Fibroblast of skin of scalp (primary cell): ENCODE measurements at places on chromosomes 5 and 9.

- no peak for DNase-seq
These were observed 333.2 kb downstream of the NDUFS4 start for GRCh38 chr5:53893626-53894025.

- DNase-seq = no peak
These were observed 25.9 kb downstream of the CCT5 start for GRCh38 chr5:10275991-10276390.

DNA sequence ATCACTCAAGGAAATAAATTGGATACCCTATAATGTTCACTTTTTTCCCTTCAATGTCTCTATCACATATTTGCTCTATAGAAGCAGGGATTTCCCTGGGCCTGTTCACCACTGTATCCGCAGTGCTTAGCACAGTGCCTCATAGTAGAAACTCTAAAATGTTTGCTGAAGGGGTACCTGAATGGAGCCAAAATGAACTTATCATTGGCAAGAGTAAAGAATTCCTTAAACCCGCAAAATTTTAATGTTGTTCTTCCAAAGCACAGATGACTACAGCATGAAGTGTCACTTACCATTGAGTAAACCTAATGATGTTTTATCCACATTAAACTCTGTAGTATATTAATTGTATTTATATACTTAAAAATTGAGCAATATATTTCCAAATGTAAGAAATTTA is 96.1 kb downstream of the JAKMIP2 start:
- DNase-seq = no peak

DNA sequence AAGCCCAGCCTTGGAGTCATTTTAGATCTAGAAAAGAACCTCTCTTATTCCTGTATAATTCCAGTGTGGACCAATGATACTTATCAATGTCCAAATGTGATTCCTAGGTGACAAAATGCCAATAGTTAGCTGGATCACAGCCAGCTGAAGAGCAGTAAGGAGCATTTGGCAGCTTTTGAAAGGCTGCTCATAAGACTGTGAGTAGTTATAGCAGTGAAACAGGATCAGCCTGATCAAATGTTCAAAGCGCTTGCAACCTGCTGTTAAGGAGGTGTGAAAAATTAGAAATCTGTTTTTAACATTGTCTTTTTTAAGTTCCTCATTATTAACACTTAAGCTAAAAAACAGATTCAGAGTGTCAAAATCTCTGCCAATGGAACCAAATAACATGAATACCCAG is 85.1 kb downstream of the SSBP2 start:
- no peak for DNase-seq

DNA sequence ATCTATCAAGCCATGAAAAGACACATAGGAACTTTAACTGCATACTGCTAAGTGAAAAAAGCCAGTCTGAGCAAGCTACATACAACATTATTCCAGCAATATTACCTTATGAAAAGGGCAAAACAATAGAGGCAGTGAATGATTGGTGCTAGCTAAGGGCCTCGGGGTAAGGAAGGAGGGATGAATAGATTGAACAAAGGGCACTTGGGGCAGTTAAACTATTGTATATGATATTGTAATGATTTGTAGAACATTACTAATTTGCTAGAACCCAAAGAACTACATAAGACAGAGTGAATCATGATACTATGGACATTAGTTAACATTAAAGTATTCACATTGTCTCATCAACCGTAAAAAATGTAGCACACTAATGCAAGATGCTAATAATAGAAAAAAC is 218.3 kb downstream of the FBXO4 start:
- DNase-seq = no peak

- no peak for DNase-seq
These were observed 122.1 kb upstream of the FBXL17 start for GRCh38 chr5:108503986-108504385.

GRCh38 chr9:3735251-3735650 is 209.4 kb upstream of the RFX3 start:
- DNase-seq = no peak

- DNase-seq = peak; percentile 84
These were observed at the start of gene SPIN1 for GRCh38 chr9:88388203-88388885. TSS of gene SPIN1 (plus strand) at chr9:88388444. CDS start at chr9:88426540, 38,096 bp downstream.

- DNase-seq = peak; percentile 12
These were observed 31.8 kb upstream of the RXRA start for GRCh38 chr9:134294153-134295071.

DNA sequence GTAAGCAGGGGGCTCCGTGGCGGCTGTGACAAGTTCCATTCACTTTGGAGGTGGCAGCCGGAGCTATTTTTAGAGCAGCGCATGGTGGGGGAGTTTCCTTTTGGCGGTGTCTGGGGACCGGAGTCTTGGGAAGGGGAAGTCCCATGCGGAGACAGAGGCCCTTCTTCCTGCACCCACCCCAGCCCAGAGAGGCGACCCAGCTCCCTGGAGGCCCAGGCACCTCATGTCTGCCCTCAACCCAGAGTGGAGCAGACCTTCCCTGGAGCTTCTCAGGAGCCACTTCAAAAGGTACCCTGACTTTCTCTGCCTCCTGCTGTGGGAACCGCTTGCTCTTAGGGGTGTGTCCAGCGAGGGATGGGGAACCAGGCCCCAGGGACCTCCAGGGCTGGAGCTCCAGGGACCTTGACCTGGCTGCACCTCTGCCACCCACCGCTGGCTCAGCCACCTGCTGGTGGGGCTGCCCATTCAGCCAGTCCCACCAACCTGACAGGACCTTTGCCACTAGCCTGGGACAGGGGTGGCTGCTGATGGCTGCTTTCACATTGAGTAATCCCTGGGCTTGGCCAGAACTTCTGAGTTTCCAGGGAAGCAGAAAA is 34.1 kb downstream of the NEK6 start:
- peak; percentile 34 for DNase-seq

- no peak for DNase-seq
These were observed 202.9 kb upstream of the WWC1 start for GRCh38 chr5:168088410-168089173.

DNA sequence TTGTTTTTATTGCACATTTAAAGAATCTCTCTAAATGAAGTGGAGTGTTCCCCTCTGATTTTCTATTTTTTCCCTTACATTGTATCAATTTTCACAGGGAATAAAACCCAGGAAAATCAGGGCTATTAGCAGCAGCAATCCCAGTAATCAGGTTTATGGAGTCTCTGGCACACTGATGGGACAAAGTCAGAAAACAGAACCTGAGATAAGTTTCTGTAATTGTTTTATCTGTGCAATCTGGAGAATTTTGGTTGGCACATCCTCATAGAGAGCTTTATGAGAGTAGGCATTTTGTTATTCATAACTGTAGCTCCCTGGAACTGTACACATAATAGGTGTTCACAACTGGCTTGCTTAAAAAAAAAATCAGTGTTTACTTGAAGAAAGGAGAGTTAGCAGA is 96.9 kb upstream of the IL6ST start:
- DNase-seq = no peak

DNA sequence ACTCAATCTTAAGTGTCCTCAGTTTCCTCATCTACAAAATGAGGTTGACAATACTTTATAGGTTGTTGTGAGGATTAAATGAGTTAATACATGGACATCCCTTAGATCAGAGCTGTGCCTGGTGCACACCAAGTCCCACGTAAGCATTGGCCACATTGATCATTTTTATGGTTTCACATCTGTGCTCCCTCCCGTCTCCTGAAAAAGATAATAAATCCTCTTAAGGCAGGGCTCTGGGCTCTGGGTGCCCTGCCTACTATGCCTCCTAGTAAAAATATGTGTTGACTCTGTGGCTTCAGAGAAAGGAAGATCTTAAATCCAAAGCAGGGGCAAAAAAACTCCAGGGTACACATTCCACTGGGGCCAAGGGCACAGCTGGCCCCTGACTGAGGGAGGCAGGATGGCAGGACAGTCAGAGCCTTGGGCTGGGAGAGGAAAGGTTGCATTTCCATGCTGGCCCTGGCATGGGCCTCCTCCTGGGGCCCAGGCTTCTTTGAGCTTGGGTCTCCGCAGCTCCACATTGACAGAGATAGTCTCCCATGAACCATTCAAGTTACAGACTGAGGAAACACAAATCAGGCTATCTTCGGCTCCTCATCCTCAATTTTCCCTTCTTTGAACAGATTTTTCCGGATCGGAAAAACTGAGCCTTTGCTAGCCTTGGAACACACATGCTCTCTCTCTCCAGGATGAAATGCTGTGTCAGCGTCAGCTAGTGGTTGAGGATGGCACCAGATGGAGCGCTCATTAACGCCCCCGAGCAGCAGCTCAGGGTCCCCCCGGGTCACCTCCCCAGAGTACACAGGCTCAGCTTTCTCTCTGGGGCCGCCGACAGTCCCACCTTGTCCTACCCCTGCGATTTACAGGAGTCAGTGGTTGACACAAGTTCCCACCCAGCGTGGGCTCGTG is 22.4 kb upstream of the KIF12 start:
- DNase-seq = no peak

DNA sequence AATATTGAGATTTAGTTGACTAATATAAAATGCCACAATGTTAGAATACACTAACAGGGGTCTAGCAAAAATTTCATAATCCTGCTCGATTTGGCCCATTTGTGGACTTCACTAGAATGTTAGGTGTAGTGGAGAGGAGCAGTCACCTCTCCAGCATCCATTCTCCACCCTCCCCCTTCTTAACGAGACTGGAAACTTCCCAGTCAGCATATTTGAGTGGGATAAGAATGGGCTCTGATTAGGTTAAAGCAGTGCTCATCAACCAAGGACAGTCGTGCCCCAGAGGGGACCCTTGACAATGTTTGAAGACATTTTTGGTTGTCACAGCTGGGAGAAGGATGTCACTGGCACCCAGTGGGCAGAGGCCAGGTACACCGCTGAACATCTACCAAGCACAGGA is 46.7 kb downstream of the FANCC start:
- no peak for DNase-seq

- no peak for DNase-seq
These were observed 141.3 kb downstream of the YTHDC2 start for GRCh38 chr5:113654828-113655227.

DNA sequence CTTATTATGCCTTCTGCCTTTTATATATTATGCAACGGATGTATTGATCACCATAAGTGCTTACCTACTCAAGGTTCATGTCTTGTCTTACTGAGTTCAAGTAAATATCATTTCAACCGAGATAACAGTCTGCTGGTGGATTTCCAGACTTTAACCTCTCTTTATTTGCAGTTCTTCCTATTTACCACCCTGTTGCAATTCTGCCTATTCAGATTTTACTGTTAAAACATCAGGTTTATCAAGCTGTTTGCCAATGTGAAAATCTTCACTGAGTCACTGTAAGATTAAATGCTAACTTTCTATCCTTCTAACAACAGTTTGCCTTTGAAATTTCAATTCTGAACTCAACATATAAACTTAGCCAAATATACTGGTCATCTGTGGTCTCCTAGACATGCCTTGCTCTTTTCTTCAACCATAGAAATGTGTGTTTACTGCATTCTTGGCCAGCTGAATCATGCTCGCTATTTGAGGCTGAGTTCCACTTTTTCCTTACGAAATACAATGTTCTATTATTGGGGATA is 471.7 kb upstream of the RORB start:
- no peak for DNase-seq

- no peak for DNase-seq
These were observed 78.5 kb downstream of the ERCC6L2 start for GRCh38 chr9:95953986-95954385.

DNA sequence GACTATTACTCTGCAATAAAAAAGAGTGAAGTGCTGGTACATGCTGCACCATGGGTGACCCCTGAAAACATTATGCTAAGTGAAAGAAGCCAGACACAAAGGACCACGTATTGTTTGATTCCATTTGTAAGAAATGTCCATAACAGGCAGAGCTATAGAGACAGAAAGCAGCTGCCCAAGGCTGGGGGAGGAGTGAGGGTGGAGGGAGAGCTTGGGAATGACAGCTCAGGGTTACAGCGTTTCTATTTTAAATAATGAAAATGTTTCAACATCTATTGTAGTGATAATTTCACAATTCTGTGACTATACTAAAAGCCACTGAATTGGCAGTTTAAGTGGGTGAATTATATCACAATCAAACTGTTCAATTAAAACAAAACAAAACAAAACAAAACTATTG is 81.7 kb downstream of the MYO10 start:
- no peak for DNase-seq

- no peak for DNase-seq
These were observed 417.1 kb downstream of the HCN1 start for GRCh38 chr5:45279109-45279508.

DNA sequence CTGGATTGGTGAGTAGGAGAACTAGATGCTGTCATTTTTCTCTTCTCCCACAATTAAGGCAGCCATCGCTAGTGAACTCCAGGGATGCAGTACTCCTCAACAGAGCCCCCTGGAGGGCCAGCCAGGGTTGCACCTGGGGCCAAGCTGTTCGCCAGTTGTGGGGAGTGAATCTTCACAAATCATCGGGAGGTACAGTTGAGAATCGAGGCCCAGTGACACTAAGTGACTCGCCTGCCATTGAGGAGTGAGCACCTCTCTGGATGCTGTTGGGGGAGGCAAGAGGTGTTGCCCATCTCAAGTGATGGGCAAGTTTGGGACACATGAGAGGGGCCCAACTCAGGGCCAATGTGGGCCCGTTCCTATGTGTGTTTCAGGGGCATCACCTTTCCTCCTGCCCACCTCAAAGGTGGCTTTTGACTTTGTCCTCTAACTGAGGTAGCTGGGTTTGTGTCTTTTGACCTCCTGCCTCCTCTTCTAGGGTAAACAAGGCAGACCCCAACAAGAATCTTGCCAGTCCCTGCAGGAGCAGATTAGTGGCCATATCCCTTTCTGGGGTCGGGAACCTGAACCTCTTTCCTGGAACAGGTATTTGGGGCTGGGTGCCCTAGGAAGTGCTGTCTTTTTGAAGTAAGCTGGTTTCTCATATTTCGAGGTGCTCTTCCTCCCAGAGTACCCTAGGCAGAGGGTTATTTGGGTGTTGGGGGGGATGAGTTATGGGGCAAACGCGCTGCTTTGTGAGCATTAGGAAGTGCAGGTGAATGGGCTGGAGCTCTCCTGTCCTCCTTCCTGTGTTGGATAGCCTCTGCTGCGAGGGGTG is 181.2 kb downstream of the MACROH2A1 start:
- no peak for DNase-seq

DNA sequence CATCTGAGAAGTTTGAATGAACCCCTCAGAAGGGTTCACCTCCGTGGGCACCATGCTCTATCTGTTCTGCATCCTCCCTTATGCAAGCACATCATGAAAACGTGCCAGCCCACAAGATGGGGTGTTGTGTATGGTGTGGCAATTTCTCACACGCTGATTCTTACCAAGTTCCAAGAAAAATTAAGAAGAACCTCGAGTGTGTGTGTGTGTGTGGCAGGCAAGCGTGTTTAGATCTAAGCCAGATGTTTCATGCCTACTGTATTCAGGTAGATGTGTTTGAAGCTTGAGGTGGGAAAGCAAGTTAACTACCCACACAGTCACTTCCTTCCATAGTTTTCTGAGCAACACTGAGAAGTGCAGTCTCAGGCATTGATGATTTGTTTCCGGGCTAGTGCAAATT is 77.7 kb upstream of the GNA14 start:
- DNase-seq = no peak

DNA sequence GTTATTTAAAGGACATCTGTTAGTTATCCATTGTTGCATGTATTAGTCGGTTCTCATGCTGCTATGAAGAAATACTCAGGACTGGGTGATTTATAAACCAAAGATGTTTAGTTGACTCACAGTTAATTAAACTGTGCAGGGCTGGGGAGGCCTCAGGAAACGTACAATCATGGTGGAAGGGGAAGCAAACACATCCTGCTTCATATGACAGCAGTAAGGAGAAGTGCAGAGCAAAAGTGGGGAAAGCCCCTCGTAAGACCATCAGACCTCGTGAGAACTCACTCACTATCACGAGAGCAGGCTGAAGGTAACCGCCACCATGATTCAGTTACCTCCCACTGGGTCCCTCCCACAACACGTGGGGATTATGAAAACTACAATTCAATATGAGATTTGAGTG is 2064.1 kb downstream of the MAT2B start:
- DNase-seq = no peak
